CD4-positive, alpha-beta T cell treated with Interleukin-1 beta for 1 hour (primary cell): ENCODE measurements at places on chromosomes 6 and 20.

- DNase-seq: no peak
These were observed 35.8 kb downstream of the TBX18 start for GRCh38 chr6:84728602-84729001.

- no peak for DNase-seq
These were observed 91.2 kb downstream of the DLL1 start for GRCh38 chr6:170199716-170200115.

DNA sequence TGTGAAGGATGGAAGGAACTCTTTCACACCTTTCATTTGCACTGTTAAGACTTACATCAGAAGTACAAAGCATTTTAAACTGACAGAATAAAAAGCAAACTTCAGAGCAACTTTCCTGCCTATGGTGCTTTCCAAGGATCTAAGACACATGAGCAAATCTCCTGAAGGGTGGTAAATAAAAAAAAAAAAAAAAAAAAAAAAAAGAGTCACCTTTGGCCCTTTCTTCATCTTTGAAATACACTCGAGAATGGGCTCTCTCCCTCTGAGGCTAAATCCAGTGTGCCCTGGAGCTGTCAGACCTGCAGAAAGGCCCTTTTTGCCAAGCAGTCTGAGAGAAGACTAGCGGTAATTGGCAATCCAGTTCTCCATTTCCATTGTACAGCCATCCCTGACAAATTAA, 1113.8 kb upstream of the FLRT3 start:
- no peak for DNase-seq

GRCh38 chr6:34302929-34303328, 54.1 kb upstream of the SMIM29 start:
- no peak for DNase-seq

DNA sequence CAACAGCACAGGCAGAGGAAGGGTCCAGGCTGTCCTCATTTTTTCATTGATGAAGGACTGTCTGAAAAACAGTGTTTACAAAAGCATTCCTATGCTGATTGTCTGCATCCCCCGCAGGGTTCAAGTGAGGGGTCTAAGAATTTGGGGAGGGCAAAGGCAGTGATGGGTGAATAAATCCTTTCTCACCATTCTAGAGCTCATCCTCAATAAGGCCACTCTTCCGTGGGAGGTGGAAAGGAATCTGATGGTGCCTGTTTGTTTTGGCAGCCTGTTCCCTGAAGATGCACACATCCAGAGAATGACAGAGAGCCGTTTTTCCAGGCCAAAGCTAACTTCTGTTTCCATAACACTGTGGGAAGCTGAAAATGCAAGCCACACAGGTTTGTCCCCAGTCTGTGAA, 164.5 kb downstream of the MOXD1 start:
- DNase-seq: no peak

- DNase-seq: peak; percentile 44
These were observed 227.6 kb upstream of the PRSS16 start for GRCh38 chr6:27019651-27020552.

DNA sequence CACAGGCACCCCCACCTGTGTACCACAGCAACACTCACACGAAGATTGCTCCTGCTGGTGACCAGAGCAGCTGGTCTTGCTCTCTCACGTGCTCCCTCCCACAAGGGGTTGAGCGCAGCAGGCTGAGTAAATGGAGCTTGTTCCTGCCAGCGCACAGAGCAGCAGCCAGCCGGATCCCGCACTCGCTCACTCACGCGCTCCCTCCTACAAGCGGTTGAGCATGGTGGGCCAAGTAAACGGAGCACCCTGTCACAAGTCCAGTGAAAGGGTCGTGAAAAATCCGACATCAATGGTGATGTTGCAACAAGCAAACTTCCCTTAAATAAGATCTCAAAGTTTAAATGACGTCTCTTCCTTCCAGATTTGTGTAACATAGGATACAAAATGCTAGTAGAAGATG, 313.7 kb downstream of the FOXC1 start:
- no peak for DNase-seq

- no peak for DNase-seq
These were observed 18.6 kb downstream of the DSE start for GRCh38 chr6:116389357-116389756.

DNA sequence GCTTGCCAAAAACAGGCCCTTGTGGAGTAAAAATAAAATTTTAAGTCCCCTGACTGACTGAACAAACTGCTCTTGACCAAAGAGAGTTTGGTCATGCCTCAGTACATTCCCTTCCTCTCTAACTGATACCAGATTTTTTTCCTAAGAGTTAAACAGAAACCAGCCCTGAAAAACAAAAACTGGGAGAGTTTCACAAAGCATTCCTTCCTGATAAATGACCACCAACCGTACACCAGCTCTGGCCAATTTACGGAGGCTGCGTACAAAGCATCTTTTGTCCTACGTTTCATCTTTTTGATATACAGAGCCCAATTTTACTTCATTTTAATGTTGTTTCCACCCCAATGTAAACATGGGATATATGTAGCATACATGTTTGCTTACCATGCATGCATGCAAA, 477.4 kb upstream of the HTR1E start:
- DNase-seq: no peak

DNA sequence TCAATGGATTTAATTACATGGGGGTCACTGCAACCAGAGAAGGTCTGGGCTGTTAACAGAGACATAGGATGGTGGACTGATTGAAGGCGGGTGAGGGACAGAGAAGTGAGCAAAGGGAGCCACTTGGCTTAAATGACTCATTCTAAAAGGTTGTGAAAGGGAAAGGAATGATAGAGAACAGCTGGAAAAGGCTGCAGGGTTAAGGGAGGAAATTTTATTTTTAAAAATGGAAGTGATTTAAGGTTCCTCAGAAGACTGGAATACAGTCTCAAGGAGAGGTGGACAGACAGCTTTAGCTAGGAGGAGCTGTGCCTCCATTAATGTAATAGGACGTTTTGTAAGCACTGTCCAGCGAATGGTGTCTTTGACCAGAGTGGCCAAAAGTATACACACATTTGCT, 46.7 kb downstream of the RGS17 start:
- DNase-seq: no peak

DNA sequence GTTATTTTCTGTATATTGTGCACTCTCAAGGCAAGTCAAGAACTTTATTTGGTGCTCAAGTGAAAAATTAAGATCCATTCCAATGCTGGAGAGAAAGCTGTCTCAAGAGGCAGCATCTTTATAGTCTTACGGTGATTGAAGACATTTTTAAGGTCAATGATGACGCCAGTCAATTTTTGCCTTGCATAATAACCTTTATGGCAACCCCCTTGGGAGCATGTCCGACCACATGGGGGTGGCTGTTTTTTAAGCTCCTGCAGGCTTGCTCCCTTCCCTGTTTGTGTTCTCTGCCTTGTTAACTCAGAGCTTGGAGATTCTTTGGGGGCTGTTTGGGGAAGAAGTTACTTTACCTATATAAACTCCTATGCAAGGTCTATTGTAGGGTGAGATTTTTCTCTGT, 109.6 kb upstream of the FERMT1 start:
- no peak for DNase-seq

DNA sequence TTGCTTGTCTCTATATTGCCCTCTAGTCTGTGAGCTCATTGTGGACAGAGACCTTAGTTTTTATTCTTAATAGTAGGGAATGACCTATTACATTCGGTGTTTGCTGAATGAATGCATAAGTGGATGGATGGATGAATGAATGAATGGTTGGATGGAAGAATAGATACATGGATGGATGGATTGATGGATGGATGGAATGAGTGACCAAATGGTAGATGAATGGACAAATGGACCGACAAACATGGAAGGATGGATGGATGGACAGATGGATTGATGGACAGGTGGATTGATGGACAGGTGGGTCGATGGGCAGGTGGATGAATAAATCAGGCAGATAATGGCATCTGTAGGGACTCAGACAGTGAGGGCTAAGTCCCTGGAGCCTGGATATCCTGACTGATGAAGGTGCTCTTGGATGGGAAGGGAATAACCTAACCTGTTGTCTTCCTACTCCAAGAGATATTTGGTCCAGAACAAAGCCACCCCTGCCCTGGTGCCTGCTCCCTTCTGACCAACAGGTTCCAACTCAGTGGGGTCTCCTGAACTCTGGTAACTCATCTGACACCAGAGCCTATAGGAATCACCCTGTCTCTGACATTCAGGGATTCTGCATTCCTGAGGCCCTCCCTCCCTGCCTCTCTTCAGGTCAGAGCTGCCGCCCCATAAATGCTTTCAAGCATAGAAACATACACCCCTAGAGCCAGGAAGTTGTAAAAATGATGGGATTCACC, 9.6 kb upstream of the CCN5 start:
- no peak for DNase-seq

DNA sequence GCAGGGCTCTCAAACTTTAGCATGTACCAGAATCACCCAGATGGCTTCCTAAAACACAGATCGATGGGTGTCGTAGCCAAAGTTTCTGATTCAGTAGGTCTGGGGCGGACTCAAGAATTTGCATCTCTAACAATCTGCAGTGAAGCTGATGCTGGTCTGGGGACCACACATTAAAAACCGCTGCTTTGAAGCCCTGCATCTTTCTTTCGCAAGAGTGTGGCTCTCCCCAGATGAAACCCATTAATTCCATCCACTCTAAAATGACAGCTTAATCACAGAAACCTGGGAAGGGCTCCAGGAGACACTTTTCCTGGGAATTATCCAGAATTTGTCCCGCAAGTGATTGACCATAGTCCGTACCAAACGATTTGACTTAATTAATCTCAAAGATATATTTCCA, 319.8 kb upstream of the PLCB4 start:
- no peak for DNase-seq

GRCh38 chr6:4355241-4355640, 219.9 kb upstream of the ECI2 start:
- DNase-seq: no peak

- no peak for DNase-seq
These were observed 154.8 kb downstream of the FOXC1 start for GRCh38 chr6:1764397-1764987.

- DNase-seq: no peak
These were observed 639 bp upstream of the RCAN2 start for GRCh38 chr6:46491628-46492547.

DNA sequence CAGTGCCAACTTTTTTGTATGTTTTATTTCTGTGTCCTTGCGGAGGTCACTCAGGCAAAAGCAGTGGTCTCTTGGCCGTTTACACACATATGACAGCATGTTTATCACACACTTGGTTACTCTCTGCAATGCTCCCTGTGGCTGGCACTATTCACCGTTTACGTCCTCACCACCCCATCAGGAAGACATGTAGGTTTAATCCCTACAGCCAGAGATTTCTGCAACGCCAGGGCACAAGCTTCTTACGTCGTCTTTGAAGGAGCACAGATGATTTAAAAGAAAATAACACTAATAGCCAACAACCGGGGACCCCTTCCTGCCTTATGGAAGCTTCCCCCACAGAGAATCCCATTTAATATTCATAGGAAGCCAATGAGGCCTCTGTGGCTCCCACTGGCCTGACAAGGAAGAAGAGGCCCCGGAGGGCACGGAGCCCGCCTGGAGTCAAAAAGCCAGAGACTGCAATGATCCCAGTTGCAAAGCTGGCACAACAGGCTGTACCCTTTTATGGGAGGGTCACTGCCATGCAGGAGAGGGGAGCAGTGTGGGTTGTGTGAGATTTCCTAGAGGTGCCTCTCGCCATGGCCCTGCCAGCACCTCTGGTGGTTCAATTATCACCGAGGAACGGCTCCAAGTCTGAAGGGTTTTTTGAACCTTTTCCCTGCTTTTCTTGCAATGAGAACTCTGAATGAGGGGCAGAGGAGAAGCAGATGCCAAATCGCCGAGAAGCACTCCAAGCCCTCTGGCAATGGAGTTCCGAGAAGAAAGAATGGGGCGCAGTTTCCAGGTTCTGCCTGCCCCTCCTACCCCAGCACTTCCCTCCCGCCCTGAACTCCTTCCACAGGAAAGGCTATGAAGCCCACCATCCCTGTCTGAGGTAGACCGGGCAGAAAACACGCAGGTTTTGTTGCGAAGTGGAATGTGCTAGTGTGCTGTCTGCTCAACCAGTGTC, 96.2 kb downstream of the THBS2 start:
- DNase-seq: no peak

DNA sequence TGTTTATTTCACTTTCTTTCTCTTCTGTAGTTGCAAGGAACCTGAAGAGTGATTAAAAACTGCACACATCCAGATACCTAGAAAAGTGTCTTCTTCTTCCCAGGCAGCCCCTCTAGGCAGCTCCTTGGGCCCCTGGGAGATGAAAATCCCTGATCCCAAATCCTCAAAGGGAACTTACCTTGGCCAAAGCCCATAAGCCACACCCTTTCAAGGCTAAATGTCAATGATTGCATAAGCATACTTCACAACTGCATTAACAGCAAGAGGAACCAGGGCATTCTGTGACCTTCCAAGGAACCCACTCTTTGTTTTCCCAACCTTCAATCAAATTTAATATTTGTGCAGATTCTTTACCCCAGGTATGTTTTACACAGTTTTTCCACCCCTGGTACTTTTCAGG, 4.4 kb upstream of the HMGN3 start:
- DNase-seq: no peak

- DNase-seq: no peak
These were observed 71.0 kb downstream of the PLAGL1 start for GRCh38 chr6:143936778-143937667.

- no peak for DNase-seq
These were observed 132.2 kb upstream of the TNFAIP3 start for GRCh38 chr6:137734875-137735182.

- no peak for DNase-seq
These were observed 166.7 kb downstream of the DLL1 start for GRCh38 chr6:170124150-170124549.

- peak; percentile 6 for DNase-seq
These were observed 171.2 kb upstream of the BMP5 start for GRCh38 chr6:56046576-56046975.

DNA sequence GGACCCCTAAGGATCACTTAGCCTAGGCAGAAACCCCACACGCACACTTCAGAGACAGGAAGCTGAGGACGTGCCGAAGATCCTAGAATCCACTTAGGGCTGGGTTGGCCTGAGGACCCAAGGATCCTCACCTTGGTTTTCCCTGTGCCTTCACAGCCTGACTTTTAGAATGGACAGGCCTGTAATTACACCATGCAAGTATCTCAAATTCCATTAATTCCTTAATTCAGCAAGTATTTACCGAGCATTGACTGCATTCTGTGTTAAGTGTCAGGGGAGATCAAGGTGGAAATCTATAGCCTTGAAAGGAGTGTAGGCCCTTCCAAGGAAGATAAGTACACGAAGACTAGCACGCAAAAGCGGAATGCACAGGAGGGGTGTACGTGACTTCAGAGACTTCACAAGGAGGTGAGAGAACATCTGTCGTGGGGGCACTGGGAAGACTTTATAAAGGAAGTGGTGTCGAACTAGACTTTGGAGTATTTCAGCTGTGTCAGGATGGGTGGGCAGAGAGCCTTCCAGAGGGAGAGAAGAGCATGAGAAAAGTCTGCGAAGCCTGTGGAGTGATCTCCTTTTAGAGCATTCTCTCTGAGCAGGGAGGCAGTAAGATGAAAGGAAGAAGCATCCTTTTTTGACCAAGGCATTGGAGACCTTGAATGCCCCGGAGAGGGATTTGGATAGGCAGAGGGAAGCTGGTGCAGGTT, 4.0 kb downstream of the DSP start:
- no peak for DNase-seq
